Omental fat pad (tissue), 4 donors: ENCODE measurements at places on chromosomes 1 and 21.

- no peak for DNase-seq
These were observed 6.9 kb upstream of the CBR3 start for GRCh38 chr21:36127977-36128376.

- no peak for DNase-seq
These were observed 178.8 kb downstream of the ETS2 start for GRCh38 chr21:38984568-38984967.

DNA sequence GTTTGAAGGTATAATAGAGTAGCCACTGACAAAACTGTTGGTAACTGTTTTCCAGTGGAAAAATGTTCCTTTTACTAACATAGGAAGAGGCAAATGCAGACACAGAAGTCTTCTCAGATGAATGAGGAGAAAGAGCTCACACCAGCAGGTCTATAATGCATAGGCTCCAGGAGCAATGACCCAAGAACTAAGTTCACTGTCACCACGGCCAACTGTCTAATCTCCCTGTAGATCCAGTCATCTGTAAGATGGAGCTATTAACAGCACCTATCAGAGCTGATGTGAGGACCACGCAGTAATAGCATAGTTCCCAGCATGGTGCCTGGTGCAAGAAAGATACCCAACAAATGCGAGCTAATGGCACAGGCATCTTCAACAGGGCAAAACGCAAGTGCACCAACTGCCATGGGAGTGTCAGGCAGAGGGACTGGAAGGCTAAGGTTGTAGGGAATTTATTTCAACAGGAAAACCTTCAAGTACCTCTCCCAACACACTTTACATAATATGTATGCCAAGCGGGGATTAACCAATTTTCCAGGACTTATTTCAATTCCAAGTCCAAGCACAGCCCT, 12.9 kb downstream of the GNB1 start:
- DNase-seq: no peak

DNA sequence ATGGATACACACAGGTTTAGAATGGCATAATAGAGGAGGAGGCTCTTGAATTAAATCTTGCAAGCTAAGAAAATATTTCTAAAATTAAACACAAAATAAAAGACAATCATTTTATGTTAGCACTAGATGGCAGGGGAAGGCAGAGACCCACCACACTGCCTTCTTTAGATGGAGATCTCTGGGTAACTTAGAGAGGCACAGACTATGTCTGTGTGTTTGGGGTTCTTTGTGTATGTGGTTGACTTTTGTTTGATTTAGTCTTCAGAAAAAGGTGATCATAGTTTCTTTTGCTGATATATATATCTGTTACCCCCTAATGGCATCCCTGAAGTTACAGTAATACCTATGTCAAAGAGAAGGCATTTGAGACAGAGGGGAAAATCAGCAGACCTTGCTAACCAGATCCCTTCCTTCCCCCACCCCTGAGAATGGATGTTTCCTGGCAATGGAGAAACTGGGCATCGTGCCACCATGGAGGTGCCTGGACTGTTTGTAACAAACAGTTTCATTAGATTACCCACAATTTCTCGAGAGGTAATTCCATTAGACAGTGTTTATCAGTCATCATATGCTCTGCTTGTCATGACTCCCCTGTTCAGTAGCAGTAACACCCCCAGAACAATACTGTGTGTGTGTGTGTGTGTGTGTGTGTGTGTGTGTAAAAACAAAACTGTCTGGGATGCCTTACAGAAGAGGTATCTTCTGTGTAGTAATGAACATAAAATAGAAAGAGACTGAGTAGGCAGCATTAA, 228.3 kb upstream of the DEPDC1 start:
- DNase-seq: no peak

GRCh38 chr1:15343729-15344128, 66.0 kb upstream of the EFHD2 start:
- DNase-seq: no peak

- DNase-seq: no peak
These were observed 13.6 kb upstream of the NDC1 start for GRCh38 chr1:53851571-53852285.

DNA sequence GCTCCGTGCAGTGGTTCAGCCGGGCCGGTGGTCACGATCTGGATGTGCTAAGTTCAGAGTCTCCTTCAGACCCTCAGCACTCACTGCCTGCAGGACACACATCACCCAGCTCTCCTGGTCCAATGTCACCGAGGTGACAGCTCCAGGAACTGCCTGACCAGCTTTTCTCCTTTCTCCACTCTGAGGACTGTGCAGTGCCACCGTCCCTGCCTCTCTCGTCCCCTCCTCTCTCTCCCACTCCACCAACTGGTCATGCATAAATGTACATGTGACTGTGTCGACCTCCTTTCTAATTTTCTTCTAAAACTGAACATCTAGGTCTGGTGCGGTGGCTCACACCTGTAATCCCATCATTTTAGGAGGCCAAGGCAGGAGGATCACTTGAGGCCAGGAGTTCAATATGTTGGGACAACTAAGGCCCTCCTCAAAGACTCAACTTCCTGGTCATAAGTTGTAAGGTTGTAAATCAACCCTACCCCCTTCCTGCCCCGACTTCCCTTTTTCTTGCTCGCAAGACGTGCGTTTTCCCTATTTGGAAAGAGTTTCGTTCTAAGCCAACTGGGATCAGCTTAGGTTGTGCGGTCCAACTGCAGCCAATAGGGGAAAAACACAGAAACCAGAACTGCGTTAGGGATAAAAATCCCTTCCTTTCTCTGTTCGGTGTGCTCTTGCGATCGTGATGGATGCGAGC, 53.1 kb downstream of the MEGF6 start:
- no peak for DNase-seq

DNA sequence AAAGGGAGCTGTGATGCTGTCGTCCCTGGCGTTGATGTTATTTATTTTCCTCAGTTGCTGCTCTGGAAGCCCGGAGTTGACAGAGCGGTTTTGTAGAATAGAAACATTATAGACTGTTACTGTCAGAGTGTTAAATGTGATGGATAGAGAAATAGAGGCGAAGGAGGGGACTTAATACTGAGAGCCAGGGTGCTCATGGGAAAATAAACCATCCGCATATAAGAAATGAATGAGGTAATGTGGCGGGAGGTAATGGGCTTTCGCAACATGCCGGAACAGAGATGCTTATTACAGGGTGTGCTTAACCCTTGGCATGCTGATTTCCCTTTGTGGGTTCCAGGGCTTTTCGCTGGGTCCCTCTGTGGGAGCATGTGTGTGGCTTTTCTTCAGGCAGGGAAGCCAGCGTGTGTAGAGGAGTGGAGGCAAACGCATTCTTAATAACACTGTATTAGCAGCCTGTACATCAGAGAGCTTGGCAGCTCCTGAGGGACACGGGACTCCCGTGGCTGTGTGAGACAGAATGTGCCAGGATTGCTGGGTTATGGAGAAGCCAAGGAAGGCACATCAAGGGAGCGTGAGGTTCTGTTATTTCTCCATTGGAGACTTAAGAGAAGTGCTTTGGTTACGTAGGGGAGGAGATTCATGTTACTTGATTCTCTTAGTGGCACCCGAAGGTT, 141.0 kb downstream of the PBX1 start:
- DNase-seq: no peak

DNA sequence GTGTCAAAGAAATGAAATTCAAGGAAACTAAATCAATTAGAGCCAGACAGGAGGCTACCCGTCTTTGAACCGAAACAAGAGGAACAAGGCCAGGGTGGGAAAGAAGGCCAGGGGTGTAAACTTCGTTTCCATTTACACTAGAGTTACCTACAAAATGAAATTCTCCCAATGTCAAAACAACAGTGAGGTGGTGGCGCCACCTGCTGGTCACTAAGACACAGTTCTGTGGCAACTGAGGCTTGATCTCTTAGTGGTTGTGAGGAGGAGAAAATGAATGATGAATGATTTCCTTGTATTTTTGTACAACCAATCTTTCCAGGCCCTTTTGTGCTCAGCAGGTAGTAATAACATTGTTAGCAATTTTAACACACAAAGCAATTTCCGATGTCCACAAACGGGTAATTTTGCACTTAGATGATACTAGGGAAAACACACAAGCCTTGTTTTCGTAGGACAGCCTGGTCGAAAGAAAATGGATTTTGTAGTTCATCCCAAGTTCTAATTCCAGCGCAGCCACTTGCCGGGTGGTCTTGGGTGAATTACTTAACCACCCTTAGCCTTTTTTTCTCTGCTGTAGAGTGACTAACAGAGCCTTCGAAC, 54.8 kb upstream of the SOD1 start:
- DNase-seq: peak; percentile 54

- DNase-seq: no peak
These were observed 55.5 kb downstream of the PLA2G4A start for GRCh38 chr1:186884251-186884650.

DNA sequence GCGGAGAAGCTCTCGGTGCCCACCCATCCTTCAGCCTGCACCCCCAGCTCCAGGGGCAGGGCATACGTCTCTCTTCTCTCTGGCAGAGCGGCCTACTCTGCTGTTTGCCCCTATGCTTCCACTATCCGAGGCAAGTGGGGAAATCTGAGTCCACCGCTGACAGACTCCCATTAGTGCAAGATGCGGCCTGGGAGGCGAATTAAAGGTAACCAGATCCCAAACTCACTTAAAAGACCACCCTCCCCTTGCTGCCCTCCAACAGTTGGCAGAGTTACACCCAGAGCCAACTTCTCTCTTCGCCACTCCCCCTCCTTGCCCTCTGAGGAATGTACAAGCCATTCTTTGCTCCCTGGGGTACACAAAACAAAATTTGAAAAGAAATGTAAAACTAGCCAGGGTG, 6.4 kb downstream of the FOXD3 start:
- no peak for DNase-seq

- DNase-seq: no peak
These were observed 18.9 kb downstream of the FAAH start for GRCh38 chr1:46412893-46413595.

- no peak for DNase-seq
These were observed 123.7 kb downstream of the DISC1 start for GRCh38 chr1:231750296-231750695.

DNA sequence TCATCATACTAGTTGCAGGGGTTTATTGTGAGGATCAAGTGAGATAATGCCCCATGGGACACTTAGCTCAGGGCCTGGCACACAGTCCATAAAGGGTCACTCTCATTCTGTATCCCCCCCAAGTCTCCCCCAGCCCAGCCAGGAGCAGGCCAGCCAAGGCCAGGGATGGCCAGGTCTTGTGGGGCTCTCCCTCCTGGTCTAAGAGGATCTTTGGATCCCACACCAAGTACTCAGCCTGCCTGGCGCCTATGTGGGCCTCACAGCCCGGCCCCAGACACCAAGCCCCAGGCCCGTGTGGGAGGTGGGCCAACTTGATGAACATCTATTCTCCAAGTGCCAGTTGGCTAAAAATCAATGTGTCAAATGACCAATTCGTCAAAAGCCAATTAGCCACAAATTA, 117.8 kb downstream of the GLIS1 start:
- DNase-seq: no peak

DNA sequence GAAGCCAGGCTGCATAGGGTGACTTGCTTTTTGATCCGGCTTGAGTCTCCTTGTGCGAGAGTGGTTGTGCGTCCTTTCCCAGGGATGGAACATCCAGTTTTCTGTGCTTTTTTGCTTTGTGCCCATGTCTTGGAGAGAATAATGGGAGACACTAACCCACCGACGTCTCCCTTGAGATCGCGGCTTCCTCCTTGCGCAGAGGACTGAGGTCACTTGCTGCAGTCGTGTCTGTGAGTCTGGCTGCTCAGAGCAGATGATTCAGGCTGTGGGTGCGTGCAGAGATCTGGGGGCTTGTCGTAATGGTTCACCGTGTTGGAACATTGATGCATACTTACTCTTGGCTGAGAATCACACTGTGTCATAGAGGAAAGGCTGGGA, 164.5 kb upstream of the CACNA1E start:
- DNase-seq: no peak

DNA sequence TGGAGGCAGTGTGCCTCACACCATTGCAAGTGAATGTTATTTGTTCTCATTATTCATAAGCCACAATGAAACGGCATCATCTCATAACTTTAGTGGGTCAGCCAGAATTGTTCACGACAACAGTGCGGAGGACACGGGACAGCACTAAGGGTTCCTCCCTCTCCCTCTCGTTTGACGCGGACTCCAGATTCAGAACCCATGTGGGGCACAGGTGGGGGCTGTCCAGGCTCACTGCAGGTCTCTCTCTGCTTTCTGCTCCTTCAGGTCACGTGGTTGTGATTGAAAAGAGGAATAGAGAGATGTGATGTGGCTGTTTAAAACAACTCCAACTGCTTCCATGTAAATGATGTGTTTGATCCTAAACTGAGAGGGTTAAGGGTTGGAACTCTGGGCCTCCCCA, 13.5 kb downstream of the RUNX1 start:
- DNase-seq: no peak

- no peak for DNase-seq
These were observed 27.2 kb upstream of the EEIG2 start for GRCh38 chr1:108532730-108533129.

DNA sequence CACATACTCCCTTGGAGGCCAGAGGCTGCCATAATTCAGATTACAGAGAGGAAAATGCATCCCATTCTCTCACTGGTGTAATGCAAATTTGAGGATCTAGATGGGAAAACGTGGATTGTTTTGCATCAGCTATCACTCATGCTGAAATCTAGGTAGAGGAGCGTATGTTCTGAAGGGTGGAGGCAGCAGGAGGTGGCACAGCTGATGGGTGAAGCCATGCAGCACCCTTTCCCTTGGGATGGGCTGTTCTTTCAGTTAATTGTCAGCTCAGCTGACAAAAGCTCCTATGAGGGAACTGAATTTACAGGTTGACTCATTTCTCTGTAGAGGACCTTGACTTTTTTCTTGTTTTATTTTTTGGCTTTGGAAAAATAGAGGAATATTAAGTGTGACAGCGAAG, 41.8 kb downstream of the CAMTA1 start:
- no peak for DNase-seq

GRCh38 chr1:119275145-119276134, 93.1 kb upstream of the HAO2 start:
- DNase-seq: no peak

DNA sequence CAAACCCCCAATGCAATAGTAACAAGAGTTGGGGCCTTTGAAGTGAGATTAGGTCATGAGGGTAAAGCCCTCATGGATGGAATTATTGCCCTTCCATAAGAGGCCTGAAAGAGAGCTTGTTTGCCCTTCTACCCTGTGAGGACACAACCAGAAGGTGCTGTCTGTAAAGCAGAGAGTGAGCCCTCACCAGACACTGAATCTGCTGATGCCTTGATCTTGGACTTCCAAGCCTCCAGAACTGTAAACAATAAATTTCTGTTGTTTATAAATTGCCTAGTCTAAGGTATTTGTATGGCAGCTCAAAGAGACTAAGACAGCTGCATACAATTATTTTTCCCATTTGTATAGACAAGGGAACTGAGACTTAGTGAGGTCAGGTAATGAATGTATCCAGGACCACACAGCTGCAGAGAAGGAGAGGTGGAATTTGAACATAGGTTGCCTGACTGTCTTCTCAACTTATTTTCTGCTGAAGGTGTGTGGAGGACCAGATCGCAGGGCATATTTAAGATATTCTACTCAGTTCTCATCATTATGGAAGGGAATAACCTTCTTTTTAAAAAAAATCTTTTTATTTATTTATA, 18.7 kb downstream of the IL23R start:
- no peak for DNase-seq
